Lower lobe of right lung (tissue), 2 donors: ENCODE measurements at places on chromosomes 4 and X. TPM values are rescaled to one million over a fixed set of nuclear protein-coding genes. Genes with fewer than 3 reads are reported as not detected.

- H3K36me3 ChIP-seq: no peaks in the 10 kb centered on the region
- no peak for DNase-seq
- no peaks in the 10 kb centered on the region for H3K4me1 ChIP-seq
- no peak overlapping the region for H3K4me3 ChIP-seq
- no peak overlapping the region for H3K27ac ChIP-seq
These were observed 712.9 kb upstream of the LCORL start for GRCh38 chr4:18734405-18734804.

DNA sequence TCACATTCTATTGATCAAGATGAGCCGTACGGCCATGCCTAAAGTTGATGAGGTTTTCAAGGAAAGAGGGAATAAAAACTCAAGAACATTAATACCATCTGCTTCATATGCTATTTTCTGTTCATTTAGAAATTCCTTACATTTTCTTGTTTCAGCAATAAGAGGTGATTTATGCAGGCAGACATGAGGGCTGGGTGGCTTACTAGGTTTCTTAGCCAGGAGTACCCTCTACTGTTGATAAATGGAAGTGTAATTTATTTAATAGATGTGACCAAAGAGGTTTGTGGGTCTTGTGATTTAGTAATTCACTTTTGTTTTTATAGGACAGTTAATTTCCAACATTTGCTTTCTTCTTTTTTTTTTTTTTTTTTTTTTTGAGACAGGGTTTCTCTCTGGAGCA is 6.4 kb upstream of the SMIM9 start:
- H3K27me3 ChIP-seq: no peaks in the 10 kb centered on the region
- H3K27ac ChIP-seq: no peak overlapping the region

GRCh38 chrX:44428989-44429627 is 85.6 kb upstream of the EFHC2 start:
- H3K4me1 ChIP-seq: no peaks in the 10 kb centered on the region
- DNase-seq: no peak

GRCh38 chrX:66731398-66731797 is 92.5 kb upstream of the EDA2R start:
- no peaks in the 10 kb centered on the region for H3K27me3 ChIP-seq
- H3K4me1 ChIP-seq: no peaks in the 10 kb centered on the region
- no peaks in the 10 kb centered on the region for H3K36me3 ChIP-seq

GRCh38 chrX:33725535-33726210 is 406.4 kb downstream of the FAM47A start:
- no peaks in the 10 kb centered on the region for H3K27me3 ChIP-seq
- DNase-seq: peak; percentile 22
- H3K4me3 ChIP-seq: peak overlapping the region; percentile 40

- no peaks in the 10 kb centered on the region for H3K36me3 ChIP-seq
- no peak overlapping the region for H3K27ac ChIP-seq
- no peaks in the 10 kb centered on the region for H3K27me3 ChIP-seq
- no peak overlapping the region for H3K4me3 ChIP-seq
These were observed 27.6 kb upstream of the GTPBP6 start for GRCh38 chrX:346034-346813.

DNA sequence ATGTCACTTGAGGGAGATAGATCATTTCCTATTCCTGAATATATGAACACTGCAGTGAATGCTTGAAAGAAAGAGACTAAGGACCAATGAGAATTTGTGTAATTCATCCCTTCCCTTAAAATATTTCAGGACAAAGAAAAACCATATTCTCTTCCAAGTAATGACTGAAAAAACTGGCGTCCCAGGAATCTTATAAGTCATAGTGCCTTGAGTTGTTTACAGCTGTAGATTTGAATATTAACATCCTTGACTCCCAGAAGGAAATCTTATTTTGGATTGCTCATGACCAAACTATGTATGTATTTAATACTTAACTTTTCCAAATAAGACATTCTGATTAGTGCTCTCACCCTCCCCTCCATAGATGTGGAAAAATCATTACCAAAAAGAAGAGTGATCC is 55.5 kb downstream of the CLDN22 start:
- no peak for DNase-seq
- no peak overlapping the region for H3K27ac ChIP-seq
- peaks cover 17% of the 10 kb centered on the region for H3K4me1 ChIP-seq
- no peaks in the 10 kb centered on the region for H3K27me3 ChIP-seq

GRCh38 chr4:52102587-52102986 is 51.5 kb downstream of the SPATA18 start:
- H3K27ac ChIP-seq: no peak overlapping the region
- H3K27me3 ChIP-seq: no peaks in the 10 kb centered on the region
- no peak for DNase-seq
- H3K4me1 ChIP-seq: no peaks in the 10 kb centered on the region
- H3K4me3 ChIP-seq: no peak overlapping the region
- H3K36me3 ChIP-seq: no peaks in the 10 kb centered on the region

GRCh38 chrX:19332983-19333382 is 10.7 kb upstream of the PDHA1 start:
- no peak for DNase-seq
- no peaks in the 10 kb centered on the region for H3K36me3 ChIP-seq

- H3K4me3 ChIP-seq: no peak overlapping the region
- no peak for DNase-seq
- no peaks in the 10 kb centered on the region for H3K36me3 ChIP-seq
- no peaks in the 10 kb centered on the region for H3K27me3 ChIP-seq
- H3K4me1 ChIP-seq: peaks cover 25% of the 10 kb centered on the region
These were observed 25.8 kb downstream of the DOCK11 start for GRCh38 chrX:118521435-118521834.

ODAPH gene
- total RNA-seq: not detected

BLOC1S4 gene
- total RNA-seq: 9.0 TPM

GLRA2 gene
- total RNA-seq: not detected

MAGEB2 gene
- total RNA-seq: not detected
